ENCODE measurements at places on chromosomes 7 and 10. TPM values are rescaled to one million over a fixed set of nuclear protein-coding genes. Genes with fewer than 3 reads are reported as not detected.

Gene TRPV5
- not detected for total RNA-seq

Gene ZNF485
- total RNA-seq: 8.4 TPM

DNA sequence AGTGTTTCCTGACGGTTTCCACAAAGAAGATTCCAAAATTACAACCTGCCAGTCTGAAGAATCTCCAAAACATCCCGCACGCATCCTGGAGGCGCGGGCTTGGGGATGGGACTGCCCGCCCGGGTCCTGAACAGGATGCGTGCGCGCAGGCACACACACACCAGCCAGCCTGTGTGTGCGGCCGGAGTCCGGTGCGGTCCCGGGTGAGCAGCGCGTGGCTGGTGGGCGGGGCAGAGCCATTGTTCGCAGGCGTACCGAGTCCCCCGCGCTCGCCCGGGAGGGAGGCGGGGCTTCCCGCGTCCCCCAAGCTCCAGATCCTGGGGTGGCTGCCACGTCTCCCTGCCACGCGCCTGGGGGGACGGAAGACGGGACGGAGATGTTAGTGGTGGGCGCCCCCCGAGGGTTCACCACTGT, 675 bp upstream of the SCD start:
- peak; percentile 83 for DNase-seq

DNA sequence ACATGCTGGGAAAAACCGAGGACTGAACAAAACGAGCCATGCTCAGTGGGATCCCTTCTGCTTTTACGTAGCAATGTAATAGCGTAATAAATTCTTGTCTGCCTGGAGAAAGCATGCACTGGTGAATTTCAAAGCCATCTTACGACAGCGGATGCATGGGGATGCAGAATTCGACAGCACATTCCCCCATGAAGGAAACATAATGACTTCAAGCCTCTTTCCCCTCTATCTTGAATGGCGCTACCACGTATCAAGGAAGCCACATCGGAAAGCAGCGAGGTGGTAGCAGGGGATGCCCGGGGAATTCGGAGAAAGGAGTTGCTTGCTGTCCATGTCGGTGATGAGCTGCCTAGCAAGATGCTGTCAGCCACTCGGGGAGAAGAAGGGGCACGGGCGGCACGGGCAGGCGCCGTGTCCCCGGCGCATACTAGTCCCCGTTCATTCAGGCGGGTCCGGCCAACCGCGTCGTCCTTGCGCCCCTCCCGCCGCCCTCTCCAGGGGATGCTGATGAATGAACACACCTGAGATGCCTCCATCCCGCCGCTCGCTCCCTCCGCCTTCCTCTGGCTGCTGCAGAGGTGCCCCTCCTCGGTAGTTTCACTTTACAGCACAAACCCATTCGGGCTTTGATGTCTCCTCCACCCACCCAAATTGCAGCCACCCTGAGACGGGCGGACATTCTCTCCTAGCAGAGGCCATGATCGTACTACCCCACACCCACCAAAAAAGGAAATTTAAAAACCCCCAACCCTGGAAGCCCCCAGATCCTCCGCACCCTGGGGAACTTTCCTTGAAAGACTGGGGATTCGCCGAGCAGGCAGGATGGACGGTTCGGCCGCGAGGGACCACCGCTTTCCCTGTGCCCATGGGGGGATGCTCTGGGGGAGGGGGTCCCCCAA, 644 bp downstream of the SORBS1 start:
- peak; percentile 60 for DNase-seq
